ENCODE measurements at places on chromosomes 2 and 18. TPM values are rescaled to one million over a fixed set of nuclear protein-coding genes. Genes with fewer than 3 reads are reported as not detected.

- DNase-seq, result no peak
Observed at GRCh38 chr2:100422320-100423055, 5.0 kb upstream of the CHST10 start.

- no peak for DNase-seq
Observed at GRCh38 chr2:105872142-105872728, 127.5 kb downstream of the NCK2 start.

GRCh38 chr18:34837769-34838272, 127.7 kb downstream of the DTNA start:
- no peak for DNase-seq

Gene MAL
- 8.7 TPM for total RNA-seq

Gene SDC1
- total RNA-seq, result not detected

Gene HOXD9
- total RNA-seq, result not detected

- DNase-seq, result peak; percentile 57
Observed at GRCh38 chr18:77106331-77106730, 26.3 kb downstream of the MBP start.

- no peak for DNase-seq
Observed at GRCh38 chr2:1972011-1972410, 227.7 kb upstream of the PXDN start.

Gene COMMD1
- total RNA-seq, result 66.0 TPM

Gene APCDD1
- total RNA-seq, result 73.2 TPM

GRCh38 chr2:172415865-172416183, 11.6 kb upstream of the ITGA6 start:
- DNase-seq, result no peak

Gene AQP4
- total RNA-seq, result 14.9 TPM

DNA sequence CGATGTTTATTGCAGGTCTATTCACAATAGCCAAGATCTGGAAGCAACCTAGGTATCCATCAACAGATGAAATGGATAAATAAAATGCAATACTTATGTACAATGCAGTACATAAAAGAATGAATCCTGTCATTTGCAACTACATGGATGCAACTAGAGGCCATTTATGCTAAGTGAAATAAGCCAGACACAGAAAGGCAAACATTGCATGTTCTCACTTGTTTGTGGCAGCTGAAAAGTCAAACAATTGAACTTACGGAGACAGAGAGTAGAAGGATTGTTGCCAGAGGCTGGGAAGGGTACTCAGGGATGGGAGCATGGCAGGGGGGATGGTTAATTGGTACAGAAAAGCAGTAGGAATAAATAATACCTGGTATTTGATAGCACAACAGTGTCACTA, 563.9 kb downstream of the TMX3 start:
- DNase-seq, result no peak

- no peak for DNase-seq
Observed at GRCh38 chr2:238305965-238306671, 14.2 kb upstream of the TRAF3IP1 start.

- DNase-seq, result no peak
Observed at GRCh38 chr2:199710551-199710950, 140.4 kb downstream of the FTCDNL1 start.

DNA sequence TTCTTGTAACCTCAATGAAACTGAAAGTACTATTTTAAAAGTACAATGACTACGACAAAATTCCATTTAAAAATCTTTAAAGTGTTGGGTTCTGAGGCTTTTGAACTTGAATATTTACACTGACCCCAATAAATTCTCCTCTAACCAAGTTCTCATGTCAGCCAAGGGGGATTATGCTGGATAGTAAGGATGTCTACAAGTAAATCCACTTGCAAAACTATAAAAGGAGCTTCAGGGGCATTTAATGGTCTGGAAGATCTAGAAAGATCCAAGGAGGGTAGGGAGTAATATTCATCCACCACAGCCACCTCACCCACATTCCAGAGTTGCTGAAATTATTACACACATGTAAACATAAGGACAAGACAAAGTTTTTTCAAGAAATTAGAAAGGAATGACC, 81.8 kb downstream of the ST6GAL2 start:
- no peak for DNase-seq

Gene MEP1B
- not detected for total RNA-seq

Gene VWC2L
- total RNA-seq, result not detected

Gene DYNAP
- total RNA-seq, result not detected

GRCh38 chr18:42087235-42087634, 132.2 kb downstream of the PIK3C3 start:
- no peak for DNase-seq

Gene COL4A4
- 3.8 TPM for total RNA-seq

DNA sequence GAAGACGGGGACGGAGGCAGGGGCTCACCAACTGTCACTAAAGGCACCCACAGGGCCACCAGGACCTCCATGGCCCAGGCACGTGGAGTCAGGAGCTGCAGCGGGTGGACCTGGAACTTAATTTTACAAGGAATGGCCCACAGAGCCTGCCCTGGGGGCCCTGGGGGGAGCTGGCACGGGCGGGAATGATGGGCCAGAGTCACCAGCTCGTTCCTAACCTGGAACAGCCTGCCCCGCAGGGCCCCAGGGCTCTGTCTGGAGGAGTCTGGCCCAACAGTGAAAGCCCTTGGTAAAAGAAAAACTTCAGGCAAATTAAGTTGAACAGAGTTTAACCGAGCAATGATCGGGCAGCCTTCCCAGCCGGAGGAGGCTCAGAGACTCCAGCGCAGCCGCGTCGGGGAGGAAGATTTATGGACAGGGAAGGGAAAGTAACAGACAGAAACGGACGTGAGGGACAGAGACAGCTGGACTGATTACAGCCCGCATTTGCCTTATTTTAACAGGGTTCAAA, 118.4 kb upstream of the TMEM18 start:
- peak; percentile 56 for DNase-seq

DNA sequence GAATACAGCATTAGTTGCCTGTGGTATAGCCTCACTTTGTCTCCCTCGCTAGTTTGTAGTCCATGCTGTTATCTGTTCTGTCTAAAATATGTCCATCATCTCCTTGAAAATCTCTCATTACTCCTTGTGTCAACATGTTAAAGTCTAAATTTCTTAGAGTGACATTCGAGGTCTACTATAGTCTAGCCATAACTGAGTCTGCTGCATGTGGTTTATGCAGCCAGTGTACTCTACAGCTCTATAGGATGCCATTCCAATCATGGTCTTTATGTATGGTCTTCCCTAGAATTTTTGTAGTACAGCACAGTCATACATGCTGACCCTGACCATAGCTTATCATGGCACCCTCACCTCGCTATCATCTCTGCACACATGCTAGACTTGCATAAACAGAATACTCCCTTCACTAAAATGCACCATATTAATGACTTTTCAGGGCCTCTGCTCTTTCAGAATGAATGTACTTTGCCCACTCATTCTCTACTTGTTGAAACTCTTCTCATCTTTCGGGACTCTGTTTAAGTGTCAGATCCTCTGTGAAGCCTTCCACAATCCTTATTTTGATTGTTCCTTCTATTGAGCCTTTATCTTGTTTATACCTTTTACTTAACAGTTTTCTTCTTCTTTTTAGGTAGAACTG, 12.8 kb downstream of the TANK start:
- no peak for DNase-seq

Gene ACAA2
- 115 TPM for total RNA-seq

DNA sequence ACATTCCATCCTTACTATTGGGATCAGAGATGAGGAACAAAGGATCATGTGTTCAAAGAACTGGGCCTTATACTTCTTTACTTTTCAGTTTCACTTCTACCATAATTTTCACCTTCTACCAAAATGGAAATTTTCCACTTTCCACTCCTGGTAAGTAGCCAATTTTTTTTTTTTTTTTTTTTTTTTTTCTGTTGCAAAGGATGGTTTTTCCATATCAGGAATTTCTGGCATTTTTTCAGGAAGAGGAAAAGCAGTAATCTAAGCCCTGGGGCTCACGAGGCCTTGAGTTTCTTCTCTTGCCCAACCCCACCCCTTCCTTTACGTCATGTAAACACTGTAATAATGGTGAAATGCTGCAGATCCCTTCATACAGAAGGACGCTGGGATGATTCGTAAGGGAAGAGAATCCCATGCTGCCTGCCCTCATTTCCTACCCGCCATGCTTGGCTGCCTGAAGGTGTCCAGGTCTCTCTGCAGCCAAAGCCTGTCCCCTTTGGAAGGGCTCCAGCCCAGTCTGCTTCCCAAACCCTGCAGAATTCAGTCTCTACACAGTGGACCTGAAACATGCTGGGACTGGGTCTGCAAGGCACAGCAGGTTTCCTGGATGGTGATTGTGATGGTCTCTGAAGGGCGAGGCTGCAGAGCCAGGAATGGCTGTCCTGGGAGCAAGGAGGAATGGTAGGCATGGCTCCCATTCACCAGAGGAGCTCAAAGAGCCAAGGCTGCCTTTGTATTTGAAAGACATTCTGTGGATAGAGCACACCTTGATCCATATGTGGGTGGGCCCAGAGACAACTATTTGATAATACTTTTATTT, 57.0 kb downstream of the EFR3B start:
- peak; percentile 76 for DNase-seq

DNA sequence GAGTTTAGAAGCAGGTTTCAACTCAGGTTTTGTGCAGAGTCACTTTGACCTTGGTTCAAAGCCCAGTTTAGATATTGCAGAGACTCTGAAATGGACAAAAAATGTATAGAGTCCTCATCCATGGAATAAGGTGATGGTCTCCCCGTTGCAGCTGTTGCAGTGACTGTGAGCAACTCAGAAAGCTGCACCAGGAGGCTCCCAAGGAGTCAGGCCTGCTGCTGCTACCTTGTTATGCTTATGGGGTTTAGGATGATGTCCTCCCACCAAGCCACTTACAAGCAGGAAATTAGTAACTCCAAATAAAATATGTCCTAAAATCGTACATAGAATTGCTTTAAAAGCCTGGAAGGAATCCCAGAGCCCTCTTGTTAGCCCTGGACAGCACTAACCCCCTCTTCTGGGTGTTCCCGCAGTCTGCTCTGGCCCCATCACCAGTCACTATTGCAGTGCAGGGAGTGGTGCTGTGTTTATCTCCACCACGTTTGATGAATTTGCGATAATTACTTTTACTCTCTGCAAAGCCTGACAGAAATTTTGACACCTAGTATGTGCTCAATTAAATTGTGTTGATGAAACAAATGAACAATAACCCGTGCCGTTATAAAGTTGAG, 189.0 kb downstream of the CNTNAP5 start:
- no peak for DNase-seq

GRCh38 chr2:5057891-5058351, 634.3 kb upstream of the SOX11 start:
- DNase-seq, result no peak

Gene L3MBTL4
- 6.6 TPM for total RNA-seq

- DNase-seq, result no peak
Observed at GRCh38 chr2:29865512-29865911, 55.9 kb downstream of the ALK start.

DNA sequence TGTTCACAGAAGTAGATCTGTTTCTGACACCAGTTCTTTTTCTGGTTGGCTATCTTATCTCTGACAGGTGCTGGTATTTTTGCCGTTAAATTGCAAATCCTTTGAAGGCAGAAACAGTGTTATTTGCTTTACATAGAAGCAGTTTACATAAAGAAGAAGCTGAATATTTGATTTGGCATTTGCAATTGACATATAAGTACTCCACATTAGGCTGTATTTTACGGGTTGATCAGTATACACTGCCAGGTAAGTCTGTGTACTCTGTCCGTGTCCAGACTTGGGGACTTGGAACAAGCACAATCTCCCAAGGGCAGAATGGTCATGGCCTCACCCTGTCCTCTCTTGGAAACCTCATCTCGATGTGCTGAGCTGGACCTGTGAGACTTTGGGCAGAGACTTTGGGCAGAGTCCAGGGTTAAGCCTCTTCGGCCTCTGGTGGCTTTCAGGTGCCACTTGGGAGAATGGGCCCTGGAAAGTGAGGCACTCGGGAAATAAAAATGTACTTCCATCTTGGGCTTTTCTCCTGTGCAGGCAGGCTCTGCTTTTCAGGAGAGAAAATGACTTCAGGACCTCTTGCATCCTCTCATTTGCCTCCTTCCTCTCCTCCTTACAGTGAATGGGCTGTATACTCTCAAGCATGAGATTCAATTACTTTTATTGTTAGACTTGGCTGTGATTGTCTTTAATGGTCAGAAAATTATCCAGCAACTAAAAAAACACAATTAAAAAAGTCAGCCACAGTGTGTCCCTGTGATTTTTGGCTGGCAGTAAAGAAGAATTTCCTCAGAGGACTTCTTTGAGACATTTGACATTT, 108.5 kb downstream of the RAPGEF4 start:
- no peak for DNase-seq

- no peak for DNase-seq
Observed at GRCh38 chr2:35355056-35355455, 1000.5 kb upstream of the CRIM1 start.

DNA sequence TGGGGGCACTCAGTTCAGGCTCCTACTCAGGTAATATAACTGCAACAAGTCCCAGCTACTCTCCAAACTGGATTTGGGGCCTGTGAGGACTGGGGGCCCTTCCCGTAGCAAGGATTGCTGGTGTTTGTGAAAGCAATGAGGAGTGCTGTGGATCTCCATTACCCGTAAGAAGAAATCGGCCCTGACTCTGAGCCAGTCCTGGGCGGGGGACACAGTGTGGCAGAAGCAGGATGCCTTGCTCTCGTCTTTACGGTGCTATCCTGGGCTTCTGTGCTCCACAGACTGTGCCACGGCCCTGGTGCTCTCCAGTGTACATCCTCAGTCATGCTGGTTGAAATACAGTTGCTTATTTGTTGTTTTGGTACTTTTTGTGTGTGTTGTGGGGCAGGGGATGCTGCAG, 172.9 kb downstream of the NDUFA10 start:
- peak; percentile 55 for DNase-seq

Gene STEAP3
- total RNA-seq, result 8.2 TPM

GRCh38 chr2:129062146-129062912, 743.7 kb upstream of the HS6ST1 start:
- DNase-seq, result no peak

DNA sequence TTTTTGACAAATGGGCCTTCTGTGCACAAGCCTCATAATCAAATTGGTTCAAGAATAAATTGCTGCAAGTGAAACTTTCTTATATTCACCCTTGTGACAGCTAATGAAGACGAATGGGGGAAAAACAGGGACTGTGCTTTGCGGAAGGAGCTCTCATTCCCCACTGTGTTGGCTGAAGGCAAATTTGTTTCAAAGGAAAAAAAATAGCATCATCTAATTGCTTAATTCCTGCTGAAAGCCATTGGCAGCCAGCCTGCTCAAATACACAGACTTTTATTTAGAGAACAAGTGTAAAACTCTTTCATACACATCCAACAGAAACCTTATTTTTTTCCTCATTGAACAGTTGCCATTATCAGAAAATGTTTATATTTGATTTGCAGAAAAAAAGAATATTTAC, 172.3 kb downstream of the ARL6IP6 start:
- no peak for DNase-seq

- no peak for DNase-seq
Observed at GRCh38 chr2:140246957-140247356, 1466.8 kb upstream of the NXPH2 start.

DNA sequence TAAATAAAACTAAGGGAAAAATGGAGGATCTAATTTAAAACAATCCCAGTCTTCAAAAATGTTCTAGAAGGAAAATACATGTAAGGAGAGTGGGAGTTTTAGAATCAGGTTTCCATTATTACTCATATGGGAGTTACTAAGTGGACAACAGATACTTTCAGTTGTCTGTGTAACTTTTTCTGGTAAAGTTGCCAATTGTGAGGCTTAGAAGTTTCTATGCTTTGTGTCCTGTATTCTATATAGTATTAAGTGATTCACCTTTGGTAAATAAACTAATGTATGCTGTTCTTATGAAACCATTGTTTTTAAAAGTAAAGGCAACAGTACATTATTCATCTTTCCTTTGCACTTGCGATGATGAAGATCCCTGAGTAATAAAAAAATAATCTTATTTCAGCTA, 274.9 kb downstream of the NR4A2 start:
- no peak for DNase-seq

- peak; percentile 54 for DNase-seq
Observed at GRCh38 chr2:241269707-241270520, 45.6 kb downstream of the HDLBP start.
